Activated T-helper 1 cell treated with Interleukin-2 at 50 U/mL for 16 hours (primary cell): ENCODE measurements at places on chromosomes 13 and 19.

GRCh38 chr19:41530761-41531301 is 45.1 kb upstream of the CEACAM21 start:
- no peak for DNase-seq

DNA sequence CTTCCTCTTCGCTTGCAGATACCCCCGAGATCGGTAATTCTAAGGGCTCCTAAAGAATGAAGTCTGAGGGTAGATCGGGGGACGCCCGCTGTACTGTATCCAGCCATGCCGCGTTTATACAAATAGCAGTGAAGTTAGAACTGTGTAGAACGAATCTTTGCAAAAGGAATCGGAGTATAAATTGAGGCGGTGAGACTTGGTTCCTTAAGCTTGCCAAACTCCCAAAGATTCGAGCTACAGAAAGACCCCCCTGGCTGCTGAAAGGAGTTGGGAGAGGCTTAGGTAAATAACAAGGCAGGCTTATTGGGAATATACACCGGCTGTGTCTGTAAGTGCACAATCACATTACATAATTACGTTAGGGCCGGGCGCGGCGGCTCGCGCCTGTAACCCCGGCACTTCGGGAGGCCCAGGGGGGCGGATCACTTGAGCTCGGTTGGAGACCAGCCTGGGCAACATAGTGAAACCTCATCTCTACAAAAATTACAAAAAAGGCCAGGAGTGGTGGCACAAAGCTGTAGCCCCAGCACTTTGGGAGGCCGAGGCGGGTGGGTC is 12.2 kb downstream of the TMEM160 start:
- no peak for DNase-seq

DNA sequence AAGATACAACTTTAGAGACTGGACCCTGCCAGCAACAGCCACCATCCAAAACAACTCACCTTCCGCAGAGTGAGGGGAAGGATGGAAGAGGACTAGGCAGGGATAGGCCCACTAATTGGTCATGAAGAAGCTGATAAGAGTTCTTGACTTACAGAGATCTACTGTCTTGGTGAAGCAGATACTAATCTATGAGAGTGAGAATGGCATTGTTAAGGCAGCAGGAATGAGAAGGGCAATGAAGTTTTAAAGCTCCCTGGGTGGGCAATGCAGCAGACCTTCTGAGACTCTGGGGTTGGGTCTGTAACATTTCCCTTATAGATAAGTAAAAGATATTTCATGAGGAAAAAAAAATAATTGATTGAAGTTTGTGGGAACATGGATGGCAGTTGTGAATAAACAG is 63.7 kb downstream of the KLF12 start:
- no peak for DNase-seq

DNA sequence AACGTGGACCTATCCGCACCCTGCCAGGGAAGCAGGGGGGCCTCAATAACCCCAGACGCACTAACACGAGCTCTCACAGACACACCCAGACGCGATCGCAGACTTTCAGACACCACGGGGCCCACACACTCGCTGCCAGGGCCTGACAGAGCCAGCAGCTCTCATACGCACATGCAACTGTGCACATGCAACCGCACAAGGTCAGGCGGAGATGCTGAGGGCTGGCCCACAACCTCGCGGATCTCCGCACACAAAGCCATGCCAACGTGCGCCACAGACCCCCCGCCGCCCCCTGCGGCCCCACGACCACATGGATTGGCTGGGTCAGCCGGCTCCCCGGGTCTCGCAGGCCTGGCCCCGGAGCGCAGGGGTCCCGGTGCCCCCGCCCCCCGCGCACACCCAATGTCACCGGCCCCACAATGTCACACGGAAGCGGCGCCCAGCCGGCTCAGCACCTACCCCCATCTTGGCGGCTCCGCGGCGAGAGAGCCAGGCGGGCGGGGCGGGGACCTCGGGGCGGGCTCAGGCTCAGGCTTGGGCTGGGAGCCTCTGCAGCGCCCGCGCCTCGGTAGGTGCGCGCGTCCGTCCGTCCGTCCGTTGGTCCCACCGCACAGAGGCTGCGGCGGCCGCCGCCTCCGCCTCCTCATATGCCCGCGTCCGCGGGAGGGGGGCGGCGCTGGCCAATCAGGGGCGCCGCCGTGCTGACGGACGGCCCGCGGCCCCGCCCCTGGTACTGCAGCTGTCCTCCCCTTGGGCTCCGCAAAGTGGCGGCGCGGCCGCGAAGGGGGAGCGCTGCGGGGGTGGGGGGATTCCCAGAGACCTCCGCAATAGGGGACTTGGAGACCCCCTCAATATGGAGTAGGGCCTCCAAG is at the start of gene ATP1A3:
ATP1A3 (minus strand) TSS at position 619 of the 872 bp plus-strand sequence; CDS start at position 465, 154 bp downstream.
- peak; percentile 39 for DNase-seq

DNA sequence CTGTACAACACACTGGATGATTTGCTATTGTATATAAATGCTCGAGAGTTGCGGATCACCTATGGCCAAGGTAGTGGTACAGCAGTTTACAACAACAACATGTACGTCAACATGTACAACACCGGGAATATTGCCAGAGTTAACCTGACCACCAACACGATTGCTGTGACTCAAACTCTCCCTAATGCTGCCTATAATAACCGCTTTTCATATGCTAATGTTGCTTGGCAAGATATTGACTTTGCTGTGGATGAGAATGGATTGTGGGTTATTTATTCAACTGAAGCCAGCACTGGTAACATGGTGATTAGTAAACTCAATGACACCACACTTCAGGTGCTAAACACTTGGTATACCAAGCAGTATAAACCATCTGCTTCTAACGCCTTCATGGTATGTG is 21.5 kb downstream of the OLFM4 start:
- DNase-seq: no peak

DNA sequence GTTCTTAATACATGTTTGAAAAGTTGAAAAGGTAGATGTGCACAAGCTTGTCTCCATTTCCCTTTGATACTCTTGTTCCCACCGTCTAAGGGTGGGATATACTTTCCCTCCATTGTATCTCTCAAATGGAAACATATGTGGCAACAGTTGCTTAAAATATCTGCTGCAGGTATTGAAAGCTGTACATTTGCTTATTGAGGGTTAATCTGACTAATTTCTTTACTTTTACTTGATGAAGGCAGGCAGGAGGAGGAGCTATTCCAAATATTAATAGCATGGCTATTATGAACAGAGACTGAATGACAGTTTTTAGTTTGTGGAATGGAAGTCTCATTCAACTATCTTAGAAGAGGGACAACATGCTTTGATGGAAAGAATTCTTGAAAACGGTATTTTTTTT is 103.8 kb downstream of the SLC10A2 start:
- DNase-seq: no peak

- no peak for DNase-seq
Observed at GRCh38 chr13:75947448-75947847, 311.3 kb downstream of the LMO7 start.

DNA sequence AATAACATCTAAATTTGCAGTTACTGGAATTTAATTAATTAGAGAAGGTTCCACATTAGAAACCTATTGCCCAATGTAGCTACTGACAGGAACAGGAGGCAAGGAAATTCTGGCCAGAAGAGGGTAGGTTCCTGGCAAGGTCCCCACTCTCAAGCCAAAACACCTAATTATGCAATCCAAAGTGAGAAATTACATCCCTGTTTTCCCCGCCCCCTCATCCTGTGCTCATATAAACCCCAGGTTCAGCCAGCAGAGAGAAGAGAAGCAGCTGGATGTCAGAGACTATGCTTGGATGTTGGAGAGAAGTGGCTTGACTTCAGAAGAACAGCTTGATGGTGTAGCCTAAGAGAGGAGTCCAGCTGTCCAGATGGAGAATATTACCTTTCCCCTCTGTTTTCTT is 951.3 kb upstream of the PRR20A start:
- DNase-seq: no peak

- no peak for DNase-seq
Observed at GRCh38 chr13:104683789-104684188, 1617.6 kb upstream of the SLC10A2 start.

DNA sequence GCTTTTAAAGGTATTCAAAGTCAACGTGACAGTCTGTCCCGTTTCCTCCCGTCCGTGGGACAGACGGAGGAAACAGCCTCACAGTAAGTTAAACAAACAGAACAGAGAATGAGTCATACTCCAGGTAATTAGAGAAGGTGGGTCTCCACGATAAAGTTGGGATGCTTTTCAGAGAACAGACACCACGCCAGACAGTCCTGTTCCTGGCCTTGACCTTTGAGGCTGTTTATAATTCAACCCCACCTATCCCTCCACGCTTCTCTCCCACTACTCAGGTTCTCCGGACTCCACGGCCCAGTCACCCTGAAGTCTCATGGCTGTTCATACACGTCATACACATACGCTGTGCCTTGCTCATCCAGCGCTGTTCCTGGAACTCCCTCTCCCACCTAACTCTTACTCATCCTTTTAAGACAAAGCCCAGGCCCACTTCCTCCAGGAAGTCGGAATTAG is 42.5 kb downstream of the ARHGEF18 start:
- no peak for DNase-seq

GRCh38 chr13:110818747-110819146 is 96.1 kb downstream of the ANKRD10 start:
- DNase-seq: no peak

DNA sequence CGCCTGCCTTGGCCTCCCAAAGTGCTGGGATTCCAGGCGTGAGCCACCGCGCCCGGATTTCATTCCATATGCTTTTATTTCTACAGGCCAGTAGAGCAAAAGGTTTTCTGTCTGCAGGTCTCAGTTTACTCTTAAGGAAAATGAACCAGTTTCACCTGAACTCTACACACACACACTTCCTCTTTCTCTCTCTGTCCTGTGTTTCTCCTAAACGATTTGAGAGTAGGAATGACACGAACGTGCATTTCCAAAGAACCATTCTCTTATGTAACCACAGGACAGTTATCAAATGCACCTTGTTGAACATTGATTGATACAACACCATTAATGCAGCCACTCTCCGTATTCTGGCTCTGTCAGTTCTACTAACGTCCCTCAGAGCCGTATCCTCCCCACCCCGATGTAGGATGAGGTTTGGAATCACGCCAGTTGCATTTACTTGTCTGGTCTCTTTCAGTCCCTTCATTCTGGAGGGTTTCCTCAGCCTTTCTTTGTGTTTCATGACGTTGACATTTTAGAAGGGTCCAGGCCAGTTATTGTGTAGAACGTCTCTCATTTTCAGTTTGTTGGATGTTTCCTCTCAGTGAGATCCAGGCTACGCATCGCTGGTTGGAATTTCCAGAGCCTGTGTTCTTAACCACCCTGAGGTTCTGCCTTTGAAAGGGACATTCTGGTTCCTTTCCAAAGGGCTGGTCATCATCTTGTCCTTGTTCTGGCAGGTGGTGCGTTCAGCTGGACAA is 36.0 kb downstream of the BICRA start:
- DNase-seq: no peak

DNA sequence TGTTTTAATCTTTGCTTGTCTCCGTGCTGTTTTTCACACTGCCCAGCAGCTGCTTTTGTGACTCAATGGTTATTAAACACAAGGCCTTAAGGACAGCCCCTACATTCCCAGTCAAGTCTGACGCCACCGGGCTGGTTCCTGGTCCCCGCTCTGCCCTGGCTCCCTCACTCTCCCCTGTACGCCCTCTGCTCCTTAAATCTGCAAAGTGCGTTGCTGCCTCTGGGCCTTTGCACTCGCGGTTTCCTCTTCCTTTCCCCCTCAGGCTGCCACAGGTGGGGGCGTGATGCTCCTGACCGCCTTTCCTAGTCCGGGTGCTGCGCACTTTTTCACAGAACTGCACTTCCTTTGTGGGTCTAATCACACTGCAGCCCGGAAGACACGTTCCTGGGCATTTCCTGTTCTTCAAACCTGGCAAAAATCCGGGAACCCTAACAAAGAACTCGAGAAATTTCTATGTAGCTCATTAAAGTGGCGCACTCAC is 25.6 kb downstream of the NOSIP start:
- DNase-seq: peak; percentile 38

GRCh38 chr13:100203696-100204367 is 114.9 kb downstream of the PCCA start:
- DNase-seq: no peak

DNA sequence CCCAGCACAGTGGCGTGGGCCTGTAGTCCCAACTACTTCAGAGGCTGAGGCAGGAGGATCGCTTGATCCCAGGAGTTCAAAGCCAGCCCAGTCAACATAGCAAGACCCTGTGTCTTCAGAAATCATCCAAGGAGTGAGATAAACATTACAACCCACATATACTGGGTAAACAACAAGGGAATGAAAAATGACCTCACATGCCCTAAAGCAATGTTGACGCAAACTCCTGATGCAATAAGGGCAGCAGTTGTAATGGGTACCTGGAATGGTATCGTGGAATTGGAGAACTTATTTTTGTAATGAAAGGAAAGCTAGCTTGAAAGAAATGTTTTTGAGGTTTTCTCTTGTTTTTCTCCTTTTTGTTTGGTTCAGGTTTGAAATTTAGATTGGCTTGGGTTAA is 24.5 kb upstream of the LGALS16 start:
- no peak for DNase-seq

GRCh38 chr13:112638157-112638750 is 50.3 kb upstream of the TUBGCP3 start:
- DNase-seq: no peak

DNA sequence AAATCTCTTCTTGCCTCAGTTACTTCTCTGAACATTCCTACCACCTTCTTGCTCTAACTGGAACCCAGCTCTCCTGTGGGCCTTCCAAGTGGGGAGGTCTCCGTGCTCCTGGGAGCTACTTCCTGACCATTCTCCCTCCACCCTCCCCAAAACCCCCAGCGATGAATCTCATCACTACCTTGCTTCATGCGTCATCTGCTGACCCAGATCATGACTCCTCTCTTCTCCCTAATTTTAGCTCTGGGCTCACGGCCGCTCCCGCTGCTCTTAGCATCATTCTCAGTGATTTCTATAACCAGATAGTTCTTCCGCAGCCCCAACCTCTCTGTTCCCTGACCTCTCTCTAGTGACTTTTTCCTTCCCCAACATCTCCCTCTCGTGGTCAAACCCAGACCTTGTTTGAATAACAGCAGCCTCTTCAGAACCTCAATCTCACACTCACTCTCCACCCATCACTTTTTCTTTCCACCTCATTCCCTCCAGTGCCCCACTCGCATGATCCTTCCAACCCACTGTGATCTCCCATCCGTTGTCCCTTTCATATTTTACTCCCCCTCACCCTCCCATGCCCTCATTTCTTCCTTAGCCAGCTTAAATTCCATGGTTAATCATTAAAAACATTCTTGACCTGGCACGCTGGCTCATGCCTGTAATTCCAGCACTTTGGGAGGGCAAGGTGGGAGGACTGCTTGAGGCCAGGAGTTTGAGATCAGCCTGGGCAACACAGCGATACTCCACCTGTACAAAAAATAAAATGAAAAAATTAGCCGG is 21.8 kb downstream of the MRPS12 start:
- no peak for DNase-seq
